Suprapubic skin (tissue), 4 donors: ENCODE measurements at places on chromosomes 7 and 10.

DNA sequence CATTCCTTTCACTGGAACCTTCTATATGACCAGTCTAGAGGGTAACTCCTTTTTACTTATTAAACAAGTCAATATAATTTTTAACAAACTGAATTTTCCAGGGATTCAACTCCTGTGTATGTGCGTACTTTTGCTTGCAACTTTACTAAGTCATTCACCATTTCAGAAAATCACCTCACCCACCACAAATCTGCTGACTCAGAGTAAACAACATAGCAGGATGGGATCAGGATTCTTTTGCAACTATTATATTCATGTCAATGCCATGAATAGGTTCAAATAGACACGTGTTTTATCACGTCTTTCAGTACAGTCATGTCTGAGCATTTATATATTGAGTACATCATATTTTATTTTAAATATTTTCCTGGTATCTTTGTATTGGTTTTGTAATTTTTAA, 14.5 kb downstream of the CTTNBP2 start:
- H3K27ac ChIP-seq, result no peak overlapping the region
- no peaks in the 10 kb centered on the region for H3K36me3 ChIP-seq
- no peak for DNase-seq
- no peak overlapping the region for H3K4me3 ChIP-seq
- no peaks in the 10 kb centered on the region for H3K27me3 ChIP-seq

- H3K4me3 ChIP-seq, result peak overlapping the region; percentile 42
- no peaks in the 10 kb centered on the region for H3K36me3 ChIP-seq
- no peak for DNase-seq
- H3K4me1 ChIP-seq, result peaks cover 33% of the 10 kb centered on the region
- peaks cover 11% of the 10 kb centered on the region for H3K27me3 ChIP-seq
Measured at GRCh38 chr10:70458329-70459060, 17.0 kb upstream of the NODAL start.

GRCh38 chr10:7428673-7429350, 18.0 kb upstream of the SFMBT2 start:
- H3K27ac ChIP-seq, result no peak overlapping the region
- H3K36me3 ChIP-seq, result no peaks in the 10 kb centered on the region
- H3K4me3 ChIP-seq, result no peak overlapping the region
- peaks cover 5% of the 10 kb centered on the region for H3K4me1 ChIP-seq

DNA sequence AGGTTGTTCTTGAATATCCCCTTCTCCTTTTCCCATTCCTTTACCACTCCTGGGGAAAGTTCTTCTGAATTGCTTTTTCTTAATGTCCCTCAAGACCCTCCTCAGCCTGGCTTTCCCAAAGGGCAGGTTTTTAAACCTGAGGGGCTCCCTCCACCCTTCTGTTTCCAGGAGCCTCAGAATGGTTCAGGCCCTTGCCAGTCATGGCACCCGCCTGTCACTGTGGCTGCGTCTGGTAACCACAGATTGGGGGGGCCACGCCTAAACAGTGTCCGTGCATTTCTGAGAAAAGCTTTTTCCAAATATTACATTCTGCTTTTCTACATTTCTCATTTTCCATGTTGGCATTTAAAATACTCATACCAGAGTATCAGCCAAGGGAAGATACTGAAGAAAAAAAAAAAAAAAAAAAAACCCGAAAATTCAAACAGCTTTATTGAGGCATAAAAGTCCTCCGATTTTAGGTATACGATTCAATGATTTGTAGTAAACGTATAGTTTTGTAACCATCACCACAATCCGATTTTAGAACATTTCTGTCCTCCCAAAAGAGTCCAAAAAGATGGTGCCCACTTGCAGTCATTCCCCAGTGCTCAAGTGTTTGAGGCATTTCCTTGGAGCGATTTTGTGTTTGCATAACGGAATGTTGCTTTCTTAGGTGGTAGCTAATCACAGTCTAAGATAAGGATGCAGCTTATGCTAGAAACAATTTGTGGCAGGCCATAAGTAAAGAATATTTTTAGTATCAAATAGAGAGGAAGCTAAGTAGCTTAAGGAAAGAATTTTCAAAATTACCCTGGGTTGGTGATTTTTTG, 22.1 kb downstream of the HKDC1 start:
- H3K27me3 ChIP-seq, result no peaks in the 10 kb centered on the region
- H3K36me3 ChIP-seq, result no peaks in the 10 kb centered on the region
- H3K27ac ChIP-seq, result no peak overlapping the region
- H3K4me1 ChIP-seq, result peaks cover 17% of the 10 kb centered on the region
- DNase-seq, result no peak
- H3K4me3 ChIP-seq, result no peak overlapping the region

DNA sequence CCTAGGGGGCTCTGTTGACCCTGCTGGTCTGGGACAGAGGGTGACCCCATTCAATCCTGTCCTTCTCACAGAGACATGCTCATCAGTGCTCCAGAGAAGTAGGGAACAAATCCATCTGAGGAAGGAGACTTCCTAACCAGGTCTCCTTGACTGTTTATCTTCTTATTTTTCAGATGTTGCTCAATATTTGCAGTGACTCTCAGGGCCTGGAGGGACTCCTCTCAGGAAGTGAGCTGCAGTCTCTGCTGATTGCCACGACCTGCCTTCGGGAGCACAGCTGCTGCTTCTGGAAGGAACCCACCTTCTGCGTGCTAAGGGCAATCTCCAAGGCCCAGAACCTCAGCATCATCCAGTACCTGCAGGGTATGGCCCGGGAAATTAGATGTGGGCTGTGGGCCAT, 41.0 kb downstream of the WDFY4 start:
- DNase-seq, result no peak
- H3K4me3 ChIP-seq, result no peak overlapping the region
- no peak overlapping the region for H3K27ac ChIP-seq
- H3K4me1 ChIP-seq, result no peaks in the 10 kb centered on the region
- H3K27me3 ChIP-seq, result peaks cover 6% of the 10 kb centered on the region

DNA sequence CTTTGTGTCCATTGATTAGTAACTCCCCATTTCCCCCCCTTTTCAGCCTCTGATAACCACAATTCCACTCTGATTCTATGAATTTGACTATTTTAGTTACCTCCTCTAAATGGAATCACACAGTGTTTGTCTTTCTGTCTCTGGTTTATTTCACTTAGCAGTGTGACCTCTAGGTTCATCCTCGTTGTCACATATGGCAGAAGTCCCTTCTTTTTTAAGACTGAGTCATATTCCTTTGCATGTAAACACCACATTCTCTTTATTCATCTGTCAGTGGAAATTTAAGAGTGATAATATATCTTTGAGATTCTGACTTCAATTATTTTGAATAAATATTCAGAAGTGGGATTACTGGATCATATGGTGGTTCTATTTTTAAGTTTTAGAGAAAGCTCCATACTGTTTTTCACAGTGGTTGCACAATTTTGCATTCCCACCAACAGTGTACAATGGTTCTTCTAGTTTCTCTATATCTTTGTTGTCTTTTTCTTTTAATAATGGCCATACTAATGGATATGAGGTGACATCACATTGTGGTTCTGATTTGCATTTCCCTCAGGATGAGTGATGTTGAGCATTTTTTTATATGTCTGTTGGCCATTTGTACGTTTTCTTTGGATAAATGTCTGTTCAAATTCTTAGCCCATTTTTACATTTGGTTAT, 126.1 kb upstream of the GRB10 start:
- no peak overlapping the region for H3K27ac ChIP-seq
- DNase-seq, result no peak
- no peak overlapping the region for H3K4me3 ChIP-seq
- H3K27me3 ChIP-seq, result no peaks in the 10 kb centered on the region
- H3K4me1 ChIP-seq, result no peaks in the 10 kb centered on the region

DNA sequence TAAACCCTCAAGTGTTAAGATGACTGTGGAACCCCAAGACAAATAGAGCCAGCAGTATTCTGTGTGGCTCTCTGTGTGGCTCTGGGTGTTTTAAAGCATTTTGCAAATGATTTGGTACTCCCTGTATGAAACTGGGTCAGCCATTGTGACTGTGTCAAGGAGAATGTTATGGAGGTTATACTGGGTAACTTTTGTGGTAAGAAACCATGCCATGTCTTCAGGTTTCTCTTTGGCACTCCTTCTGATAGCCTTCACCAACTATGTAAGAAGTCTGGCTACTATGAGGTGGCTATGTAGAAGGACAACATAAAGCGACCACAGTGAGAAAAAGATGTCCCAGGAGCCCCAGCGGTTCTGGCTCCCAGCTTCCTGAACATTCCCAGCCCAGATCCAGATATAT, 226.6 kb upstream of the RHOBTB1 start:
- DNase-seq, result no peak
- no peaks in the 10 kb centered on the region for H3K36me3 ChIP-seq
- H3K4me1 ChIP-seq, result peaks cover 1% of the 10 kb centered on the region
- no peak overlapping the region for H3K27ac ChIP-seq

GRCh38 chr10:37488792-37489657, 363.6 kb downstream of the ANKRD30A start:
- H3K27me3 ChIP-seq, result no peaks in the 10 kb centered on the region
- no peak for DNase-seq
- H3K27ac ChIP-seq, result peak overlapping the region; percentile 0
- no peaks in the 10 kb centered on the region for H3K36me3 ChIP-seq

DNA sequence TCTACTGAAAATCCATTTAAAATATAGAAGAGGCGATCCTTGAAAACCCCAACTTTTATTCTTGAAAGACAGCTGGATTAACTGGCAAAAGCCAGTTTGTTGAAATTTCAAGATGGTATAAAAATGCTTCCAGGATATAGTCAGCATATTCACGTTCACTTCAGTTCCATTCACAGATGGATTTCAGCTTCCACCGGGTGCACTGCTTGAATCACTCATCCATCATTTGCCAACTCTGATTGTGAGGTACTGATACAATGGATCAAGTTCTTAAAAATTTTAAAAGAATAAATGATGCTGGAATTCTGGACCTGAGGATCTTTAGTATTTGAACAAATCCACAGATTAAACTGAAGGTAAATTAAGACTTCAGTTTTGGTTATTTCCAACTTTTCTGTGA, 2.4 kb downstream of the PURB start:
- no peak for DNase-seq
- H3K27me3 ChIP-seq, result no peaks in the 10 kb centered on the region
- H3K27ac ChIP-seq, result no peak overlapping the region
- H3K36me3 ChIP-seq, result no peaks in the 10 kb centered on the region
- H3K4me1 ChIP-seq, result peaks cover 63% of the 10 kb centered on the region

DNA sequence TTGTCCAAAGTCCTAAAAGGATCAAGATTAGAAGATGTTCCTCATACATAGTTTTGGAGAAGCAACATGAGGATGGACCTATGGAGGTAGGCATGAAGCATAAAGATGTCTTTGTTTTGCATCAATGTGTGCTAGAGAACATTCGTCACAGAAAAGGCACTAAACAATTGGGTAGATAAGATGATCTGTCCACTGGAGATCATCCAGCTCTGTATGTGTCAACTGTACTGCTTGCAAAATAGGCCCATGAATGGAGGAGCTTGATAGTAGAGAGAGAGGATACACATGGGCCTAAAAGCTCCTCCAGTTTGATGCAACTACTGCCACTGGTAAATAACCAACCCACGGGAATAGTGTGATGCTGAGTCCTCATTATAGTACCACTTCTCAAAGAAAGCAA, 286.4 kb upstream of the HGF start:
- DNase-seq, result no peak
- H3K36me3 ChIP-seq, result no peaks in the 10 kb centered on the region
- no peaks in the 10 kb centered on the region for H3K27me3 ChIP-seq
- H3K4me1 ChIP-seq, result no peaks in the 10 kb centered on the region

- no peak overlapping the region for H3K27ac ChIP-seq
- no peaks in the 10 kb centered on the region for H3K4me1 ChIP-seq
Measured at GRCh38 chr10:101670635-101671034, 24.3 kb downstream of the FBXW4 start.

DNA sequence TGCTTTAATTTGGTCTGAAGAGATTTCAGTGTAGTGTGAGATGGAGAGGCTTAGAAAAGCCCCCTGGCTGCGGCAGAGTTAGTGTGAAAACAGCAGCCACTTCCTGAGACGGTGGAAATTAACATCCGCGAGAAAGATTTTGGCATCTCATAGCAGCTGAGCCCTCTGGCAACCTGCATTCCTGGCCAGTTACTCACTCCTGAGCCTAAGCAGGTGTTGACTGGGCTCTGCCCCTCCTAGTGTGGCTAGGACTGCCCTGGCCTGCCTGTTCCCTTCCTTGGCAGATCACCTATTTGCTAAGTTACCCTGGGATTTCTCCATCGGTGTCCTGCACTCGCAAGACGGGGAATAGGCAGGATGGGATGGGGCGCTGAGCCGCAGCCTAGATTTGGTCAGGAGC, 57.6 kb upstream of the LMTK2 start:
- no peak overlapping the region for H3K4me3 ChIP-seq
- H3K4me1 ChIP-seq, result peaks cover 5% of the 10 kb centered on the region
- peaks cover 3% of the 10 kb centered on the region for H3K27me3 ChIP-seq
- H3K27ac ChIP-seq, result peak overlapping the region; percentile 66
- no peak for DNase-seq

- H3K27me3 ChIP-seq, result no peaks in the 10 kb centered on the region
- no peak overlapping the region for H3K27ac ChIP-seq
- no peaks in the 10 kb centered on the region for H3K36me3 ChIP-seq
- peaks cover 10% of the 10 kb centered on the region for H3K4me1 ChIP-seq
- no peak for DNase-seq
Measured at GRCh38 chr10:17077890-17078289, 51.7 kb downstream of the CUBN start.

- DNase-seq, result no peak
- no peak overlapping the region for H3K4me3 ChIP-seq
- H3K27me3 ChIP-seq, result no peaks in the 10 kb centered on the region
- peaks cover 34% of the 10 kb centered on the region for H3K4me1 ChIP-seq
- H3K27ac ChIP-seq, result no peak overlapping the region
- no peaks in the 10 kb centered on the region for H3K36me3 ChIP-seq
Measured at GRCh38 chr10:98370831-98371820, 43.9 kb downstream of the PYROXD2 start.

GRCh38 chr10:124291001-124291701, 127.6 kb downstream of the OAT start:
- H3K4me1 ChIP-seq, result peaks cover 16% of the 10 kb centered on the region
- no peaks in the 10 kb centered on the region for H3K36me3 ChIP-seq
- no peak overlapping the region for H3K27ac ChIP-seq
- DNase-seq, result peak; percentile 54
- H3K4me3 ChIP-seq, result no peak overlapping the region

- H3K4me3 ChIP-seq, result no peak overlapping the region
- H3K27ac ChIP-seq, result no peak overlapping the region
- H3K36me3 ChIP-seq, result no peaks in the 10 kb centered on the region
- no peaks in the 10 kb centered on the region for H3K27me3 ChIP-seq
Measured at GRCh38 chr10:125097409-125098070, 62.8 kb downstream of the CTBP2 start.
